ENCODE measurements at places on chromosomes 7 and 10. TPM values are rescaled to one million over a fixed set of nuclear protein-coding genes. Genes with fewer than 3 reads are reported as not detected.

TAS2R41 gene
- total RNA-seq: not detected

ATOH7 gene
- not detected for total RNA-seq

GRCh38 chr7:107090457-107090856, 46.0 kb downstream of the PRKAR2B start:
- no peak overlapping the region for H3K4me3 ChIP-seq
- DNase-seq: no peak
- H3K36me3 ChIP-seq: peaks cover 1% of the 10 kb centered on the region

DNA sequence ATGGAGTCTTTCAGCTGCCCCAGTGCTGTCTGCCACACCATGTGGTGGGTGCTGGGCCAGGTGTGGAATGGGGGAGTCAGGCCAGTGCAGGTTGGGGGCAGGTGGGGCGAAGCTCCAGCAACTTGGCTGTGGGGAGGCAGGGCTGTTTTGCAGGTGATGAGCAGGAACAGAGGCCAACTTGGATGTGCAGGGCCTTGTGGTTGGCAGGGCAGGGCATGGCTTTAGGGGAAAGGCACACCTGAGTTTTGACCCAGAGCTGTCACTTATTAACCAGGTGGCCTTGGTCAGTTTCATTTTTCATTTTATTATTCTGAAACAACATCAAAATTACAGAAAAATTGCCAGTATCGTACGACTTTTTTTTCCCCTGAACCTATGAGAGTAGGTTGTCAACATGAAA, 1.1 kb upstream of the SFTPA2 start:
- no peaks in the 10 kb centered on the region for H3K4me1 ChIP-seq
- no peaks in the 10 kb centered on the region for H3K36me3 ChIP-seq

- no peak for DNase-seq
- H3K27ac ChIP-seq: no peak overlapping the region
- H3K27me3 ChIP-seq: peaks cover 10% of the 10 kb centered on the region
- H3K4me3 ChIP-seq: no peak overlapping the region
- H3K36me3 ChIP-seq: no peaks in the 10 kb centered on the region
Measured at GRCh38 chr7:134186027-134186426, 58.9 kb downstream of the LRGUK start.
